ENCODE measurements at places on chromosomes 13 and 19.

GRCh38 chr19:1874554-1875185 lies 10.6 kb downstream of the ABHD17A start:
- peak; percentile 28 for DNase-seq

GRCh38 chr13:25857830-25858229 lies 194.0 kb downstream of the SHISA2 start:
- DNase-seq: no peak

DNA sequence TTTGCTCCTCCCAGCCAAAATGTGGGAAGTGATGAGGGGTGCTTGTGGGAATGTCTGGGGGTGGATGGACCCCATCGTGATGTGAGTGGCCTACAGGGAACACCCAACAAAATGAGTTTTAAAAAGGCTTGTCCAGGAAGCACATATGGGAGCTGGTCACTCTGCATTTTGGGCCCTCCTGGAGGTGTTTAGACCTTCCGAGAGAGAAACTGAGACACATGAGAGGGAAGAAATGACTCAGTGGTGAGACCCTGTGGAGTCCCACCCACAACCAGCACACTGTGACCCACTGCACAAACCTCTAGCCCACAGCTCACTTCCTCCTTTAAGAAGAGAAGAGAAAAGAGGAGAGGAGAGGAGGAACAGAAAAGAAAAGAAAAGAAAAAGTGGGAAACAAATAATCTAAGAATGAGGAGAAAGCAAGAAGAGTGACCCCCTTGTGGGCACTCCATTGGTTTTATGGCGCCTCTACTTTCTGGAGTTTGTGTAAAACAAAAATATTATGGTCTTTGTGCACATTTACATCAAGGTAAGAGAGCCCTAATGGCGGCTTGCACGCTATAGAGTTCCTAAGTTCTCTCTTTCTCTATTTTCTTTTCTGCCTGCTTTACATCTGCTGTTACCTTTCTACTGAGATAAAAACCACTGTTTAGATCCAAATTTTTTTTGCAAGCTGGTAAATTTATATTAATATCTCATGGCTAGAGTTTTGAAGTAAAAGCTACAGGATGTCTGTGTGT lies 13.3 kb upstream of the LILRB1 start:
- DNase-seq: no peak

DNA sequence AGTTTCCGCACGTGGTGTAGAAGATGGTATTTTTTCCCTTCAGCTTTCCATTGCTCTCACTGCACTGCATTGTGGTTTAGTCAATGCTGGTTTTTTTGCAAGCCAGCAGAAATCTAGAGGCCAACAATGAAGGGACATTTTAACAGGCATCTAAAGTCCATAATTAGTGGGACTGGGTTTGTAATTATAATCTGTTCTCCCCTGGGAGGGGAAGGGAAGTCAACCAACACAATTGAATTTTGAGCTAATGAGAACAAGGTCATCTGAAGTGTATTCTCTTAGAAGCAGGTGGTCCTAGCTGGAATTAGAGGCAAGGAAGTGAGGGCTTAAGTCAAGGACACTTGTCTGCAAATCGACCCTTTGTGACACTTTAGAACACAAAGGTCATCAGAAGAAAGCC lies 156.4 kb downstream of the MYO16 start:
- DNase-seq: no peak

DNA sequence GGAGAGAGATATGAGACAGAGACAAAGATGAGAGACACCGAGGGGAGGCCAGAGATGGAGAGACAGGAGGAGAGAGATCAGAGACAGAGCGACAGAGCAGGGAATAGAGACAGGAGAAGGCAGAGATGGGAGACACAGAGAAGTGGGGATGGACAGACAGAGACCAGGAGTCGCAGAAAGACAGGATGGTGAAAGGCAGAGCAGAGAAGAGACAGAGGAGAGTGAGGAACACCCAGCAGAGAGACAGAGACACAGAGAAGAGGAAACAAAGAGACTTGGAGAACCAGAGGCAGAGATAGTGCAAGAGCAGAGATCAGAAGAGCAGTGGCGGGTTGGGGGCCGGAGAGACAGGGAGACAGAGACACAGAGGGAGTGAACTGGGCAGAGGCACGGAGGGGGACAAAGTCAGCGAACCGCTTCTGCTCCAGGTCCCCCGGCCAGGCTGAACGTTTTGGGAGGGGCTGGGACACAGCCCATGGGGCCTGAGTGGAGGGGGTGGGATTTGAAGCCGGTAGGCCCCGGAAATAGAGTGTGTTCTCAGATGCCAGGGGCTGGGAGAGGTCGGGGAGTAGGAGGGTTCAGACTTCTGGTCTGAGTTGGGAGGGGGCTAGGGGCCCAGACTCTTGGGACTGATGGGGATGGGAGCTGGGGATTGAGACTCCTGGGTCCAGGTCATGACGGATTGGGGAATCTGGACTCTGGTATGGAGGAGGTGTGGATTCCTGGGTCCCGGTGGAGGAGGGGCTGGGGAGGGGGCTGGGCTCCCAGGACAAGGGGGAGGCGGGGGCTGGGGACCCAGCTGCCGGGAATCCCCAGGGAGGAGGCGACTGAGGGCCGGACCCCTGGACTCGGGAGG lies 654 bp downstream of the ZNF579 start:
- no peak for DNase-seq

DNA sequence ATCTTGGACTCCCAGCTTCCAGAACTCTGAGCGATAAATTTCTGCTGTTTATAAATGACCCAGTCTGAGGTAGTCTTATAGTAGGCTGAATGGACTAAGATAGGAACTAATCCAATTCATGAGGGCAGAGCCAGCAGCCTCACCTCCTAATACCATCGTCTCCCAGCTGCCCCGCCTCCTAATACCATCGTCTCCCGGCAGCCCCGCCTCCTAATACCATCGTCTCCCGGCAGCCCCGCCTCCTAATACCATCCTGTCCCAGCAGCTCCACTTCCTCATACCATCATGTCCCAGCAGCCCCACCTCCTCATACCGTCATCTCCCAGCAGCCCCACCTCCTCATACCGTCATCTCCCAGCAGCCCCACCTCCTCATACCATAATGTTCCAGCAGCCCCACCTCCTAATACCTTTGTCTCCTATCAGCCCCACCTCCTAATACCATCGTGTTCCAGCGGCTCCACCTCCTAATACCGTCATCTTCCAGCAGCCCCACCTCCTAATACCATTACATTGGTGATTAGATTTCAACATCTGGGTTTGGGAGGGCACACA lies 2.4 kb upstream of the ARGLU1 start:
- DNase-seq: no peak

- no peak for DNase-seq
Observed at GRCh38 chr13:79385694-79386093, 20.4 kb downstream of the RBM26 start.

- no peak for DNase-seq
Observed at GRCh38 chr19:53094754-53095575, 8.3 kb downstream of the ZNF160 start.

DNA sequence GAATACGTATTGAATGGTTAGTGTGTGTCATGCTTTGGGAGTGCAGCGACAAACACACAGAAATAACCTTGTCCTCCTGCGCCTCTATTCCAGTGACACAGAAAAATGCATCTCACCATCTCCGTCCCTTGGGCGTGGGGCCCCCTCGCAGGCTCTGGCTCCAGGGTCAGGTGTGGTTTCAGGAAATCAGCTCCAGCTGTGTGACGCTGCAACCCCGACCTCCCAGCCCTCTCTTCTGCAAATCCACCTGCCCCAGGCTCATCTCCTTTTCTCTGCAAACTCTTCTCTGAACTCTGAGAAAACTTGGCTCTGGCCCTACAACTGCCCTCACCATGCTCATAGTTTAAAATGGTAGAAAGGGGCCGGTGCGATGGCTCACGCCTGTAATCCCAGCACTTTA lies 51.3 kb upstream of the ZNF536 start:
- no peak for DNase-seq

DNA sequence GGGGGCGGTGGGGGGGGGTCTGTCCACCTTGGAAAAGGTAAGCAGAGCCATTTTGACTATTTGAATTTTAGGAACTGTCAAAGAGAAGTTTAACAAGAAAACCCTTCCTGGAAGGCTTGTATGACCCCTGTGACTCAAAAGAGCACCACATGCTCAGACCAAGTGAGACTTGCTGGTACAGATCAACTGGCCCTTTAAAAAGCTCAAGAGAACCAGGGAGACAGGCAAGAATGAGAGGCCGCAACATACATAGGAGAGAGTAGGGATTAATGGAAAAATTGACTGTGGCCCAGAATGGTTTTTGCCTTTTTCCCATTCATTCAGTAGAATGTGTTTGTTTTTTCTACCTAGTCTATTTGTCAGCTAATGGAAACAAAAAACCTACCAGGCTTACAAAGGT lies 26.2 kb upstream of the ATP8A2 start:
- no peak for DNase-seq

- no peak for DNase-seq
Observed at GRCh38 chr13:36628377-36629056, 45.3 kb upstream of the SERTM1 start.

- no peak for DNase-seq
Observed at GRCh38 chr13:51728275-51728673, 75.7 kb downstream of the DHRS12 start.

- peak; percentile 44 for DNase-seq
Observed at GRCh38 chr19:14368011-14368513, 13.2 kb upstream of the ADGRE5 start.

GRCh38 chr19:11053817-11054195 lies 35.5 kb upstream of the LDLR start:
- no peak for DNase-seq

DNA sequence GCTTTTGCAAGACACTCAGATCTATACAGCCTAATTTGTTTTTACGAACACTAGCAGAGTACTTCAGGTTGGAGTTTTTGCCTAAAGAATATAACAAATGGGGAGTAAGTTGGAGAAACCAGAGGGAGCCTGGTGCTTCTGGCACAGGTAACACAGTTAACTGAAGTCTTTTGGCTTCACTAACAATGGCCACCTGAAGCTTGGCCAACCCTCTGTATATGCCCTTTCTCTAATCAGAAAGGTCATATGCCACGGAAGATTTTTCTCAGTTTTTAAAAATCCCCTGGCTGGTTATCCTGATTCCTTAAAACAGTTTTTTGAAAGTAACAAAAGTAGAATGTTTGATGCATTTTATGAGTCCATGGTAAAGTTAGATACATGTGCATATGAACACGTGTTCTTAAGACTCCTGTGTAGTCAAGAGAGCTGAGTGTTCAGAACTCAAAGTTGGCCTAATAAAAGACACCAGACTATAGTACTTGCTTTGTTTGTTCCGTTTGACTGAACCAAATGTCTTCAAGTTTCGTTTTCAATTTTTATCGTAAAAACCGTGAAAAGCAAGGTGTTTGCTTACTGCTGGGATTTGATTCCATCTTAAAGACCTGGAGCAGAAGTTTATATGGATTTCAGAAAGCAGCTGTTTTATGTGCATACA lies 137.5 kb downstream of the KCNRG start:
- DNase-seq: no peak
